ENCODE measurements at places on chromosomes 13 and 19. TPM values are rescaled to one million over a fixed set of nuclear protein-coding genes. Genes with fewer than 3 reads are reported as not detected.

Gene RNF113B
- not detected for total RNA-seq

Gene NLRP11
- not detected for total RNA-seq

Gene CEACAM3
- not detected for total RNA-seq

Gene LAIR1
- not detected for total RNA-seq

Gene KIR3DL1
- total RNA-seq: not detected

Gene ZNF443
- total RNA-seq: 4.3 TPM

Gene ZNF567
- total RNA-seq: 2.9 TPM

All from epithelial cell of proximal tubule (primary cell).